ENCODE measurements at places on chromosomes 16 and 17.

DNA sequence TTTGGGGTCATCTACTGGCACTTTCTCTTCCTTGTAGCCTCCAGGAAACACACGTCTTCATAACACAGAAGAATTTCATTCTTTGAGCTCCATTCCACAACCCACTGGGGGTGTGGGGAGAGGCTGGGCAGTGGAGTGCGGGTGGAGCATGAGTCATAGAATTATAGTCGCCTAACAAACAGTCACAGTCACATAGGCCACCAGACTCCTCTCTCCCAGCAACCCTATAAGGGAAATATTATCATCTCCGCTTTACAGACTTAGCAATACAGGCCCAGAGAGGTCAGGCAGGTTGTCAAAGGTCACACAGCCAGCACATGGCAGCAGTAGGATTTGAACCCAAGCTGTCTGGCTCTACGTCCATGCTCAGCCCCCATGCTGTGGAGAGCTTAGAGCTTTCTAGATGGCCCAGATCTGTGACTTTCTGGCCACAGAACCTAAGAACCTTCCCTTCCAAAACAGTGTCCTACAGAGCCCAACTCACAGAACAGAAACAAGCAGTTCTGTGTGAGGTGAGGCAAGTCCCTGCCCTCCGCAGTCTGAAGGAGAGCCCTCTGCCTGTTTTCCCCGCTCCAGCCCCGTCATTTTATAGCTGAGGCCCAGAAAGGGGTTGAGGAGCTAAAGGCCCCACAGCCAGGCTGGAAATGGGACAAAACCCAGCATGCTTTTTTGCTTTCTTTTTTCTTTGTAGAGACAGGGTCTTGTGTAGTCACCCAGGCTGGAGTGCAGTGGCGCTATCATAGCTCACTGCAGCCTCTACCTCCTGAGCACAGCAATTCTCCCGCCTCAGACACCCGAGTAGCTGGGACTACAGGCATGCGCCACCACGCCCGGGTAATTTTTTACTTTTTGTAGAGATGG lies 10.7 kb upstream of the LITAF start:
- DNase-seq = no peak

GRCh38 chr17:7589204-7589868 lies 558 bp downstream of the SOX15 start:
- DNase-seq = peak; percentile 86

DNA sequence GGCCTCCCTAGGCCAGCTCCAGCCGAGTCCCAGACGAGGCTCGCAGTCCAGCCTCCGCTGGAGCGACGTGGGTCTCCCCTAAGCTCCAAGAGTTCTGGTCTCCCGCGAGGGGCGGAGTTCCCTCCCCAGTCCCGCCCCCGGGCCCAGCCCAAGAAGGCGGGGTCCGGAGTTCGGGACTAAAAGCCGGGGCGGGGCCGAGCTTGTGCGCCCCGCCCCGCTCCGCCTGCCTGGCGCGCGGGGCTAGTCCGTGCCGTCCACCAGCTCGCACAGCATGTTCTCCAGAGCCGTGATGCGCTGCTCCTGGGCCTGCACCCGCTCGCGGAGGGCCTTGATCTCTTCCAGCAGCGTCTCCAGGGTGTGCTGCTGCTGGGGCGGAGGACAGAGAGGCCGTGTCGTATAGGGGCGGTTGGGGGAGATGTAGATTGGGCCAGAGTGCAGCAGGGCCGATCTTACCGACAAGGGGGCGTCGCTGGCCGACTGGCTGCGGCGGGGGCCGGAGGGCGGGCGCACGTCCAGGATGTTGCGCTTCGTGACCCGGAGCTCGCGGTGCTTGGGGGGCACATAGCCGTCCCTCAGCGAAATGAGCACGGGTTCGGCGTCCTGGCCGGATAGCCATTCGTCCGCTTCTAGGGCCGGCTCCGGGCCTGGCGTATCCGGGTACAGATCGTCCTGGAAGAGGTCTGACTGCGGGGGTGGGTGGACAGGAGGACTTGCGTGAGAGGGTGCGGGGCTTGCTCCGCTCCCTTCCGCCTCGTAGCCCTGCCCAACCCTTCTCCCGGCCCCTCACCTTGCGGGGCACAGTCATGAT lies 7.0 kb downstream of the CORO6 start:
- peak; percentile 95 for DNase-seq

DNA sequence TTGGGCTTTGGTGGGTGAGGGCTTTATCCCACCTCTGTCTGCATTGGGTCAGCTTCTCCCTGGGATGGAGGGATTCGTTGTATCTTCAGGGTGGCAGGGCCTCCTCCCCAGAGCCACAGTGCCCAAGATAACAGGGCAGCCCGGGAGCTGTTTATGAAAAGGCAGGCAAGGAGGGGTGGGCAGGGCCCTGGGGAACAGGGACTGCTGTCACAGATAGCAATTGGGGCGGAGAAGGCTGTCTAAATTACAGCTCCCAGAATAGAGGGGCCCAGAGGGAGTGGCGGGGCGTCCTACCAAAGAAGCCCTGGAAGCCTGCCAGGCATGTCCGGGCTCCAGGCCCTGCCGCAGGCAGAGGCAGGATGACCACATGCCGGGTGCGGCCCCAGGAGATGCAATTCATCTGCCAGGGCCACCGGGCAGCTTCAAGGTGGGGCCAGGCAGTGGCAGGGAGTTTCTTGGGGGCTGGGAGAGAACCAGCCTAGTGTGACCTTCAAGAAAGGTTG lies 18.8 kb upstream of the PHOSPHO1 start:
- no peak for DNase-seq

GRCh38 chr16:50671644-50672260 lies 9.4 kb downstream of the SNX20 start:
- peak; percentile 82 for DNase-seq

Measured in activated effector memory CD4-positive, alpha-beta T cell treated with anti-CD3 and anti-CD28 coated beads, Interleukin-2, amount 50 U/mL, for 16 hours (primary cell).